HS-27A (cell line): ENCODE measurements at places on chromosomes 11 and 22.

DNA sequence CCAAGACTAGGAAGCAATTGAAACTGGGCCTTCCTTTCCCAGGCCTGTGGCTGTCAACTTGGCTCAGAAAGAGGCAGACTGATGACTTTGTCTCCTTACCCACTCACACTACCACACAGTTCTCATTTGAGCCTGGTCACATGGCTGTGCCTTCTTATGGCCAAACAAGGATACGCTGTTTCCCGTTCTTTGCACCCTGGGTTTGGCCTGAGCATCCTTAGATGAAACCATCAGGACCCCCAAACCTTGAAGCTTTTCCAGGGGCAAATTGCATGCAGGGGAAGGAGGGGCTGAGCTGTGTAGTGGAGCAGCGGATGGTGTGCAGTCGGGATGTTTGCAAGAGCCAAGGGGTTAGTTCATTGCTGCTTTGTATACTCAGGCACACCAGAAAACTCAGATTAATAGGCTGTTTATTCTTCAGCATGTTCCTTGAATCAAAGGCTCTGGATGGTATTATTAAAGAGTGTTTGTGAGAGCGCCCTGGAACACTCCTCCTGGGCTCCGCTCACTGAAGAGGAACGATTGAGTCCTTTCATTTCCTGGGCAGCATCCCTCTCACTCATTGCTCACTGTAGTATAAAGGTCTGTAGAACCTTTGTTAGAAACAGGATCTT, 69.8 kb downstream of the ARFGAP2 start:
- no peak for DNase-seq

DNA sequence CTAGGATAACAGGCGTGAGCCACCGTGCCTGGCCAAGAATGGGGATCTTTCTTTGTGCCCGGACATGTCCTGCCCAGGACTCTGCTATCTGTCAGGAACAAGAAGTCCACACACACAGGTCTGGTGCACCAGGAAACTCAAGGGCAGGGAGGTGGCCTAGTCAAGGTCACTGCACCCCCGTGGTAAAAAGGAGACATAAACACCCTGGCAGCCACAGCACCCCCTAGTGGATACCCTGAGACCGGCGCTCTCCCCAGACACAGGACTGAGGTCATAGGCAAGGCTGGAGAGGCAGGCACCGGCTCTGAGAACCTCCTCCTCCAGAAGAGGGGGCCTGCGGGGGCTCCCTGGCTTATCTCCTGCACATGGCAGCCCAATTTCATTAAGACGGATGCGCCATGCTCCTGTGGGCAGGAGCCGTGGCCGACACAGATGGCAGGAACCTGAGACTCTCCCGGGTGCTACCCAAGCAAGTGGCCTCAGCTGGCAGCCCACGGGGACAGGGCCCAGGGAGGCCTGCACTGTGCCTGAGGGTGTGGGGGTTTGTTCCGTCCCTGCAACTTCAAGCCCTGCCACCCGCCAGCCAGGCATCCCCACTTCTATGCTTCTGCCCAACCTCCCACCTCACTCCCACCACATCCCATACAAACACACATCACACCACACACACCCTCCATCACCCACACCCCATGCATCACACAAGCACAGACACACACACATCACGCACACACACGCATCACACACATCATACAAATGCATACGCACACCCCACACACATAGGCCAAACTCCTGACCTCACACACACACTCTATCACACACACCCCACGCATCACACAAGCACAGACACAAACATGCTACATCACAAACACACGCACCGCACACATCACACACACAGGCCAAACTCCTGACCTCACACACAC, 19.6 kb downstream of the MACROD1 start:
- no peak for DNase-seq

DNA sequence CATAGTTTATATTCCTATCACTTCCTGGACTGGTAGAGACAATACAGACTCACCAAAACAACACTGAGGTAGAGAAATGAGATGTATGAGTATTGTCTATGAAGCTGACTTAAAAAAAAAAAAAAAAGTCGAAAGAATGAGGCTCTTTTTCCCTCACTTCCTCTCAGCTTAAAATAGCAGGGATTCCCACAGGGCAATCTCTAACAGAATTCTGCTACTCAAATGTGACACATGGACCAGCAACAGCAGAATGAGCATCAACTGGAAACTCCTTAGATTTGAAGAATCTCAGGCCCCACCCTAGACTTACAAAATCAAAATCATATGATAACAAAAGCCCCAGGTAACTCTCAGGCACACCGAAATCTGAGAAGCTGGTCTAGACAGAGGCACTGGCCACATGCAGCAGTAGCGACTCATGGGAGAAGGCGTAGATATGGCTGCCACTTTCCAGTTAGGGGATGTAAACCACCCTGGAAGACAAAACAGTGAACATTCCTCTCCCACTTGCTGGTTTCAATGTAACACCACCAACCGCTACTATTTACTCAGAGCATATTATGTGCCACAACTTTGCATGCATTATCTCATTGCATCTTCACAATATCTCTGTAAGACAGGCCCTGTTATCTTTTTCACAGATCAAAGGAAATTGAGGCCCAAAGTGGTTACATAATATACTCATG, 128.0 kb downstream of the RBFOX2 start:
- DNase-seq = peak; percentile 31

- DNase-seq = no peak
These were observed 327.3 kb upstream of the PITPNB start for GRCh38 chr22:28246397-28246796.

- no peak for DNase-seq
These were observed 27.3 kb downstream of the FAM118A start for GRCh38 chr22:45336971-45337431.
